ENCODE measurements at places on chromosomes 12 and 14.

GRCh38 chr14:90732139-90732538 lies 84.1 kb downstream of the TTC7B start:
- no peak for DNase-seq

GRCh38 chr14:100432652-100433427 lies 109.7 kb downstream of the SLC25A47 start:
- DNase-seq: no peak

- no peak for DNase-seq
Observed at GRCh38 chr14:68857516-68858070, 64.7 kb upstream of the ZFP36L1 start.

- no peak for DNase-seq
Observed at GRCh38 chr12:114924946-114925475, 241.0 kb upstream of the TBX3 start.

GRCh38 chr14:101559624-101560533 lies 1.4 kb upstream of the DIO3 start:
- no peak for DNase-seq

- DNase-seq: no peak
Observed at GRCh38 chr14:64826333-64826732, 53.4 kb downstream of the SPTB start.

DNA sequence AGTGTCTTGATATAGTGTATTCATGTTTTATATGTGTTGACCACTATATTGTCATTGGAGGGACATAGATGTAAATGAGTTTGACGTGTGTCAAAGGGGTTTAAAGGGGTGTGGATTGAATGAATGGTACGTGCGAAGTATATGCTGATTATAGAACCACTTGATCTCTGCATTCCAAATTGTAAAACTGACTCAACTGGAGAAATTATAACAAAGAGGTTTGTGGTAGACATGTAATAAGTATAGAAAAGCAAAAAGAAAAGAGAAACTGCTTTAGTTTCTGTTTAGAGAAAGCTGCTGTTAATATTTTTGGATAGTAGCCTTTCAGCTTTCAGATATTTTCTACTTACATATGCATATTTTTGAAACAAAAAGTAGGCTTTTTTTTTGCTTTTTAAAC lies 8.9 kb upstream of the MYRFL start:
- no peak for DNase-seq

Measured in amniotic stem cell (primary cell).